Hippocampal formation (tissue), 2 donors: ENCODE measurements at places on chromosomes 7 and 10.

GRCh38 chr7:108167460-108167859 lies 37.3 kb upstream of the LAMB4 start:
- DNase-seq: no peak

GRCh38 chr10:28248092-28248491 lies 54.8 kb downstream of the MPP7 start:
- DNase-seq: no peak

GRCh38 chr10:86160890-86161585 lies 205.6 kb downstream of the GRID1 start:
- DNase-seq: no peak

GRCh38 chr10:112229901-112230300 lies 46.3 kb upstream of the GPAM start:
- DNase-seq: no peak

GRCh38 chr7:156179872-156180390 lies 367.7 kb upstream of the SHH start:
- no peak for DNase-seq

GRCh38 chr7:44213877-44214388 lies 13.2 kb downstream of the YKT6 start:
- no peak for DNase-seq

DNA sequence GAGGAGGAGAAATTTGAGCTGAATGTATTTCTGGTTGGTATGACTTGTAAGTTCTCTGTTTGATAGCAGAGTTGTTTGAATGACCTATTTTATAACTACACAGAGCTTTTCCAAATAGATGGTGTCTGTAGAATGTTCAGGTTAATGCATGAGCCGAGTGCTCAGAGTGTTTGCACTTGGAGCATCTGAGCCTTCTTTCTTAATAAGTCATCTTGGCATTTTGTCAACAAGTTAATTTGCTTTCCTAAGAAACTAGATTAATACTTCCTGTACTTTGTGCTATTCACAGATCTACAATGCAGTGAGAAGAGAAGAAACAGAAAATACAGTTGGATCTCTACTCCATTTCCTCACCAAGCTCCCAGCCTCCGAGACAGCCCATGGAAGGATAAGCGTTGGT lies 138.2 kb downstream of the PLCE1 start:
- no peak for DNase-seq

DNA sequence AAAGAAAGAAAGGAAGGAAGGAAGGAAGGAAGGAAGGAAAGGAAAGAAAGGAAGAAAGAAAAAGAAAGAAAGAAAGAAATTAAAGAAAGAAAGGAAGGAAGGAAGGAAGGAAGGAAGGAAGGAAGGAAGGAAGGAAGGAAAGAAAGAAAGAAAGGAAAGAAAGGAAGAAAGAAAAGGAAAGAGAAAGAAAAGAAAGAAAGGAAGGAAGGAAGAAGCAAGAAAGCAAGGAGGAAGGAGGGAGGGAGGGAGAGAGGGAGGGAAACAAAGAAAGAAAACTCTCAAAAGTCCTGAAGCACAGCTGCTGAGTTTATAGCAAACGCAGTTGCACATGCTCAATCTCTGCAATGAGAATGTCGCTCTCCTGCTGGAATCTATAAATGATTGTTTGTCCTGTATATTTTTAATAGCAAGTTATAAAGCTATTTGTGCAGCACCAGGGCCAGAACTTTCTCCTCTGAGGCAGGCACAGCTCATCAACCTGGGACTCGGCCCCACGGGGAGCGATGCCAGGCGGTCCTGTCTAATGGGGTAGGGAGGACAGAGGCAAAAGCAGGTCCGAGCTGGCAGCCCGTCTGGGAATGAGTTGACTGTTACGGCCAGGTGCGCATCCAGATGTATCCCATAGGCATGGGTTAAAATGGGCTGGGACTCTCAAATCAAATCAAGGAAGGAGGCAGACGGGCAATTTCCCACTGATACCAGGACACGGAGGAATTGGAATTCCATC lies 118.0 kb upstream of the PFKP start:
- no peak for DNase-seq

GRCh38 chr10:13450069-13450468 lies 78.7 kb downstream of the BEND7 start:
- DNase-seq: no peak

DNA sequence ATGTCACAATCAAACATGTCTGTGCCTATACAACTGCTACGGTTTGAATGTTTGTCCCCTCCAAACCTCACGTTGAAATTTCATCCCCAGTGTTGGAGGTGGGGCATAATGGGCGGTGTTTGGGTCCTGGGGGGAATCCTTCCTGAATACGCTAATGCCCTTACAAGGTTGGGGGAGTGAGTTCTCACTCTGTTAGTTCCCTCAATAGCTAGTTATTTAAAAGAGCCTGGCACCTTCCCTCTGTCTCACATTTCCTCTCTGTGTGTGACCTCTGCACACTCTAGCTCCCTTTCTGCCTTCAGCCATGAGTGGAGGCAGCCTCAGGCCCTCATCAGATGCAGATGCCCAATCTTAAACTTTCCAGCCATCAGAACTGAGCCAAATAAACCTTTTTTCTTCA lies 129.5 kb downstream of the GRM8 start:
- no peak for DNase-seq

DNA sequence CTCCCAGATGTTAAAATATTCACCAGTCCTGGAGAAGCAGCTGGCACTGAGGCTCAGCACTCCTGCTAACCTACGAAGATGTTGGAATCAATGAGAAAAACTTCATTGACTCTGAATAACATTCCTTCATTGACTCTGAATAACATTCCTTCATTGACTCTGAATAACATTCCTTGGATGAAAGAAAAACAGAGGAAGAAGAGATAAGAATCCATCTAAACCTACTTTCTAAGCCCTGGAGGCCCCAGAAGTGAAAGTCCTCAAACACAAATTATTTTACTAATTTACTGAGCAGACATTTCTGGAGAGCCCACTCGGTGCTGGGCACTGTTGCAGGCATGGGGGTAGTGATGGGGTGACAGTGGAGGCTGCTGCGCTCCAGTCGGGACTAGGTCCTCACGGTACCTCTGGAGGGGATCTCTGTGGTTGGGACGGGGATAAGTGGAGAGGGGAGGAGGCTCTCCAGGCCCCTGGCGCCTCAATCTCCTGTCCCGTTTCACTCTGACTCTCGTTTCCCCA lies 254.1 kb downstream of the WDR37 start:
- no peak for DNase-seq

- DNase-seq: no peak
Measured at GRCh38 chr7:70063927-70064326, 465.7 kb downstream of the AUTS2 start.

DNA sequence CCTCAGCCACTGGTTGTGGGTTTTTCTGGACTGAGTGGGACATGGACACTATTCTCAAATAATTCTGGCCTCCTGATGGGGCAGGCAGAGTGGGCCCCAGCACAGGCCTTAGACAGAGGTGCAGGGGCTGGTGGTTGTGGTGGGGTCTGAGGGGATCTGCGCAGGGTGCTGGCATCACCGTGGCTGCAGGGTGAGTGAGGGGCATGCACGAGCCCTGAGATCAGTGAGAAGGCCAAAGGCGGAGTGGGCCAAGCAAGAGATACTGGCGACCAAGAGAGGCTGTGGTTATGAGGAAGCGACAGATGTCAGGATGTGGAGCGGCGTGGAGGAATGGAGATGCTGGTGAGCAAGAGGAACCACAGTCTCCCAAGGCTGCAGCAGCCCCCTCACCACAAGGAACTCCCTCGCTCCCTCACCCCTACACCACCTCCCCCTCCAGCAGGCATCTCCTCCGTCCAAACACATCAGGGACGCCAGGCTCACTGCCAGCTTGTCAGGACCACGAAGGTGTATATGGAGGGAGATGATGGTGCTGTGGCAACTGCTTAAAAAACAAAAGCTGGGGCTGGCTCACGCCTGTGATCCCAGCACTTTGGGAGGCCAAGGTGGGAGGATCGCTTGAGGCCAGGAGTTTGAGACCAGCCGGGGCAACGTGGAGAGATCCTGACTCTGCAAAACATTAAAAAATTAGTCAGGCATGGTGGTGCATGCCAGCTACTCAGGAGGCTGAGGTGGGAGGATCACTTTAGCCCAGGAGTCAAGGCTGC lies 9.6 kb downstream of the PRF1 start:
- DNase-seq: no peak

- no peak for DNase-seq
Measured at GRCh38 chr7:91089382-91089963, 174.8 kb upstream of the FZD1 start.

GRCh38 chr7:460374-461116 lies 59.1 kb downstream of the PDGFA start:
- DNase-seq: no peak

DNA sequence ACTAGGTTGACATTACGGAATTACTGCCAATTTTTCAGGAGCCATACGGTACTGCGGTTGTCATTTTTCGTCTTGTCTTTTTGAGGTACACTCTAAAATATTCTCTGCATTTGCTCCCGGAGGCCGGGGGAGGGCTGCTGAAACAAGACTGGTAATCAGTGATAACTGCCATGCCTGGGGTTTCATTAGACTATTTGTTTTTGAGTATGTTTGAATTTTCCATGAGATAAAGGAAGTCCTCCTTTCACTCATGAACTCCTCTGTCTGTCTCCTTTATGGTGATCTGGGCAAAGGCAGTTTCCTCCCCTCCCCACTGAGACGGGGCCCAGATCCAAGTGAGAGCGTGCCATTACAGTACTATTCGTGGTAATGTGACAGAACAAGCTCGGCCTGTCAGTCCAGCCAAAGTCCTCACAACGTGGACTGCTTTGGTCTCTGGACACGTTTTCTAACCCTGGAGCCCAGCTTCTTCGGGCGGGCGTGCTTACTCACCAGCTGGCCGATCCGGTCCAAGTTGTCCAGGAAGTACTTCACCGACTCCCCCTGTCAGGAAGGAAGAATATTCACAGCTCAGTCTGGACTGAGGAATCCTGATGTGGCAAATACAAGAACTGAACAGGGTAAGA lies 45.1 kb downstream of the AMZ1 start:
- DNase-seq: no peak

DNA sequence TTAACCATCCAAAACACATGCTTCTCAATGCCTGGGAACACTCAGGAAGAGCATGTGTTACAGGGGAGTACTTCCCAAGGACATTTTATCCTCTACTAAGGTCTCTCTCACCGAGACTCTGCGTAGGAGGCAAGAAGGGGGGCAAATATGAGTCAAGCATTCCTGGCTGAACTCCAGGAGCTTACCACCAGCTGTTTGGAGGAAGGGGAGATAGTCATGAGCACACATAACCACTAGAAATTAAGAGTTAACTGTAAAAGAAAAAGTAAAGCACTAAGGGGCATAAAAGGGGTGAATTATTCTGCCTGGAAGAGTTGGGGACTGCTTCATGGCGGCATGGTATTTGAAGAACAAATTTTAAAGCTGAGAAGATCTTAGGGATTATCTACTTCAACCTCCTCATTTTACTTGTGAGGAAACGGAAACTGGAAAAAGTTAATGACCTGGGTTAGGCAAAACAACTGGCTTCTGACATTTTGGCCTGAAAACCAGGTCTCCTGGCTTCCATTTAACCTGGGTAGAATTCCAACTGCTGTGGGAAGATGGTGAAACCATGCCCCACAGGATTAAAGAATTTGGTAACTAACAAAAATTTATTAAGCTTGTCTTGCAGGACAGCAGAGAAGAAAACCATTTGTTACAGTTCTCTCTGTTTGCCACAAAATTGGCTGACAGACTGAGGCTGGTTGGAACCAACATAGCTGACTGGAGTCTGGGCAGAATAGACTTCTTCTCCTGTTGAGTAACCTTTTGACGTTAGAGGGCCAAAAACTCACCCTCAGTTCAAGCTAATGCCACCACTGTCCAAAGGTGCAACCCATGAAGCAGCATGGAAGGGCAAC lies 85.5 kb downstream of the SLC25A13 start:
- DNase-seq: no peak

GRCh38 chr10:12507165-12507850 lies 158.0 kb downstream of the CAMK1D start:
- no peak for DNase-seq

DNA sequence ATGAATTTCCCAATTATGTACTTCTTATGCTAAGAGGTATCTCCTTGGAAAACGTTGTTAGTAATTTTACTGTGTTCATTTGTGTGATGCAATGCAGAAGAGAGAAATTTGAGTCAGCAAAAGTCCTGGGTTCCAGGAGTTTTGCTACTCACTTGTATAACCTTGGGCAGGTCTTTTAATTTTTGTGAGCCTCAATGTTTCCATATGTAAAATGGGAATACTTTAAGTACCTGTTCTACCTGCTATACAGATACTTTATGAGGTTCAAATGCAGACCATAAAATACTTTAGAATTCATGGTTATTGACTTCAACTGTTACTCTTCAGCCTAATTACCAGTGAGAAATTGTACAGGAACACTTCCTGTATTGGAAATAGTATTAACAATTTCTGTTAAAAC lies 185.5 kb downstream of the MLLT10 start:
- no peak for DNase-seq

GRCh38 chr7:94620703-94621118 lies 35.2 kb downstream of the SGCE start:
- DNase-seq: peak; percentile 30

GRCh38 chr7:101172854-101173751 lies 7.0 kb downstream of the NAT16 start:
- no peak for DNase-seq

- peak; percentile 24 for DNase-seq
Measured at GRCh38 chr7:1076184-1077072, 11.5 kb upstream of the GPER1 start.

DNA sequence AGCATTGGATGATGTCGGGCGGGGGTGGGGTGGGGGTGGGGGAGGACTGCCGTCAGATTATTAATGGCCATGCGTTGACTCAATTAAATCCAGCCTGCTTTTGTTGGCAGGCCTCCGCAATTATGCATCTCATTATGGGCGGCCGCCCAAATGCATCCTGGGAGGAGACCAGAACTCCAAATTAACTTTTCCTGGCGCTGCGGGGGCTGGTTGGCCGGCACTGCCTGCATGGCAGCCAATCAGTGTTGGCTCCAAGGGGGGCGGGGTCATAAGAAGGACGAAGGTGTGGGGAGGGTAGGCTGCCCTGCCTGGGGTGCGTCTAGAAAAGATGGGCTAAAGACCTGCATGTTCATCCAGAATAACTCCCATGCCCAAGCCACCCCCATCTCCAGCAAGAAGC lies 83.9 kb upstream of the PAX2 start:
- no peak for DNase-seq

GRCh38 chr10:65430979-65431378 lies 1494.9 kb upstream of the LRRTM3 start:
- no peak for DNase-seq

DNA sequence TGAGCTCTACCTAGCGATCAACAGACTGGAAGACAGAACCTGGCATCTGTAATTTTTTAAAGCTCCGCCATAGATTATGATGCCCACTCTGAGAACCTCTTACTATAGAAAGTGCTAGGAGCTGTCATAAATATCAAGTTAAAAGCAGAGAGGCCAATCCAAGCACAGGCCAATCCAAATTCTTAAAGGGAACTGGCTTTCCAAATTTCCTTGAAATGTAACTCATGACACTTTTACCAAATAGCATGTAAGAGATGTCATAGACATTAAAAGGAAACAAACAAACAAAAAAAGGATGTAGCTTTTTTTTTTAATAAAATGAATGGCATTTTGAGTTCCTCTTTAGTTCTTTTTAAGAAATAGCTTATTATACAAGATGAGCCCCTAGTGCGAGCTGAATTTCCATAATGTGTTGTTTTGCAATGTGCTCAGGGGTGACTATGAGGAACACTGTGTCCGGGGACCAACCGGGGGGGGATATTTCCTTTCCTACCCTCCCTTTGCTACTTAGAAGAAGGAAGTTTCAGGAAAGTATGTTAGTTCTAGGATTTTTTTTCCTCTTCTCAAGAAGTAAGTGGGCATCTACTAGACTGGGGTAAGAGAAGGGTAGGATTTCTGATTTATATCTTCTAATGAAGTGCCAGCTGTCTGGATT lies 23.7 kb upstream of the MRC1 start:
- no peak for DNase-seq

- no peak for DNase-seq
Measured at GRCh38 chr10:42898037-42898960, 115.7 kb downstream of the BMS1 start.
